NCI-H69 (cell line): ENCODE measurements at places on chromosomes 16 and 17.

DNA sequence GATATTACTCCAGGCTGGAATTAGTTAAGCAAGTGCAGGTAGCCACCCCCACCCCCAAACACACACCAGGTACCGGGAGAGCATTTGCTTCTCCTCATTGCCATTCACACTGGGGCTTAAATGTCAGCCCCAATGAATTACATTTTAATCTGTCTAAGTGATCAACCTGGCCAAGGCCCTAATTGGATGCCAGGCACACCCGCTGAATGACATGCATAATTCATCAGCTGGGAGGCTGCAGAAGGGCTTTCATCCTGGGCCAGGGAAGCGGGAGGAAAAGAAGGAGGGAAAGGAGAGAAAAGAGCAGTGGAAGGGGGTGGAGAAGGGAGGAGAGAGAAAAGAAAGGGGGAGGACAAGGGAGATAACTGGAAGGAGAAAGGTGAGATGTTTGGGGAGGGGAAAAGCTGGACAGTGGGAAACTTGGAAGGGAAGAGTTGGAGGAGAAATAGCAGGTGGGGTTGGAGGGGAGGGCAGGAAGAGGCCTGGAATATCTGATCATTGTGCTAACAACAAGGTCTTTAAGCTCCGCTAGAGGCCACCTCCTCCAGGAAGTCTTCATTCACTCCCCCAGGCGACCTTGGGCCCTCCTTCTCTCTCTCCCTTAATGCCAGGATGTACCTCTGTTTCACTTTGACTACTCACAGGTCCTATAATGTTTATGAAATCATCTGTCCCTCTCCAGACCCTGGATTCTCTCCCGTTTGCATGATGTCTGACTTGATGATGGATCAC is 40.1 kb upstream of the CES5A start:
- DNase-seq: peak; percentile 60

DNA sequence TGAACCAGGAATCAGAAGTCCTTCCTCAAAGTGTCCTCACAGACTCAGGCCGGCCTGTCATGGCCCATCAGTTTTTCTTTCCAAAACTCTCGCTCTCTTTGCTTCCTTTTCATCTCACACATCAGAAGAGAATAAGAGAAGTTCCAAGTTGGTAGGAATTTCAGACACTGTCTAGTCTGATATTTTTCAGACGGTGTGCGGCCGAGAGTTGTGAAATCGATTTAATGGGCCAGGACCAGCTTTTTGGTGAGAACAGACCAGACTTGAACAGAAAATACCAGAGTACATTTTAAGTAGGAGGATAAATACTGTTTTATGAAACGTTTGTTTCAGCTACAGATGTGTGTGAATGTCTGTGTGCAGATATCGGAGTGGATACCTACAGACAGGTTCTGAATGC is 24.8 kb upstream of the RCVRN start:
- no peak for DNase-seq

DNA sequence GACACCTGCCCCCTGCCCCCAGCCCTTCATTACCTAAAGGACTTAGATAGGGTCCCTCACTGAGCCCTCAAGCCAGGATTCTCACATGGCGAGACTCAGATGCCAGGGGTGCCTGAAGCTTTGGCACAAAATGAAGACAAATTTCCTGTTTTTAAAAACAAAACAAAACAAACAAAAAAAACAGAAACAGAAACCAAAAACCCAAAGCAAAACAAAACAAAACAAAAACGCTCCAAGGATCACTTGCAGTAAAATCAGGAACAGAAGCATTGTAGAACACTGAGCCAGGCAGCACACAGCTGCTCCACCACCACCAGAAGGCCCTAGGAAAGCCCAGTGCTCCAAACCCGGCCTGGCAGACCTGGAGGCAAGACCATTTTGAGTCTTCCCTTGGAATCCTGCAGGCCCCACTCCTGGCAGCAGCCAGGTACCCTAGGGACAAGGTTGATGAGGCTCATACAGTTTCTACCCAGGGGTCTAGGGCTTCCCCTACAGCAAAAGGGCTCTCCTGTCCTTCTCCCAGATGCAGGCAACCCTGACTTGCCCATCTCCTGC is 20.8 kb downstream of the MYO18A start:
- no peak for DNase-seq

- DNase-seq: no peak
These were observed 9.2 kb upstream of the TBX2 start for GRCh38 chr17:61390479-61390791.

DNA sequence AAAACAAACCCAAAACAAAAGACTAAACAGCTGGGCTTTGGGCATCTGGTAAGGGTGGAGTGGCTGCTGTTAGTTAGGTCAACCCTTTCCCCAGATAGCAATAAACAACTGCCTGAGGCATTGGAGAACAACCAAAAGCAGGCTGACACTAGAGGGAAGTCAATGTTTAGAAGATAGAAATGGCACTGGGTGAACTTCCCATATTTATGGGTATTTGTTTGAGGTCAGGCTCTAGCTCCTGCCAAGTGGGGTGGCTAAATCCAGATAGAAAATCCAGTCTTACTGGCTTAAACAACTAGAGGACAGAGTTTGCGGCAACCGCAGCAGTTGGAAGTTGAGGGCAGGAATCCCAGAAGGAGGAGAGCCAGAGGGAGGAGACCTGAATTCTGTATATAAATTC is 79.4 kb downstream of the SDK2 start:
- DNase-seq: peak; percentile 67

DNA sequence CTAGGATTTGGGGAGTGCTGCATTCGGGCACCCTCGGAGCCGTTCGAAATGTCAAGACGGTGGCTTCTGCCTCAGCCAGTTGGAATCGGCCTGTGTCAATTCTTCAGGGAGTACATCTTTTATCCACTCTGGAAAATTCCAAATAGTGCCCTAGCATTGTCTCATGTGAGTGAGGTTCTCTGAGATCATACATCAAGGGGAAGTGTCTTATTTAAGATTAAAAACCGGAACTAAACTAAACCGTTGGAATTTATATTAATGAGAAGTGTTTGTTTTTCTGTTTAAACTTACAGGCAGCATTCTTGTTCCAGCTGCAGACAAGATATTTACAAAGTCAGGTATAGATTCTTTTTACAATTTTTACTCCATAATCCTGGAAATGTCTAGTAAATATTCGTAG is 56.8 kb downstream of the SLC47A1 start:
- no peak for DNase-seq

DNA sequence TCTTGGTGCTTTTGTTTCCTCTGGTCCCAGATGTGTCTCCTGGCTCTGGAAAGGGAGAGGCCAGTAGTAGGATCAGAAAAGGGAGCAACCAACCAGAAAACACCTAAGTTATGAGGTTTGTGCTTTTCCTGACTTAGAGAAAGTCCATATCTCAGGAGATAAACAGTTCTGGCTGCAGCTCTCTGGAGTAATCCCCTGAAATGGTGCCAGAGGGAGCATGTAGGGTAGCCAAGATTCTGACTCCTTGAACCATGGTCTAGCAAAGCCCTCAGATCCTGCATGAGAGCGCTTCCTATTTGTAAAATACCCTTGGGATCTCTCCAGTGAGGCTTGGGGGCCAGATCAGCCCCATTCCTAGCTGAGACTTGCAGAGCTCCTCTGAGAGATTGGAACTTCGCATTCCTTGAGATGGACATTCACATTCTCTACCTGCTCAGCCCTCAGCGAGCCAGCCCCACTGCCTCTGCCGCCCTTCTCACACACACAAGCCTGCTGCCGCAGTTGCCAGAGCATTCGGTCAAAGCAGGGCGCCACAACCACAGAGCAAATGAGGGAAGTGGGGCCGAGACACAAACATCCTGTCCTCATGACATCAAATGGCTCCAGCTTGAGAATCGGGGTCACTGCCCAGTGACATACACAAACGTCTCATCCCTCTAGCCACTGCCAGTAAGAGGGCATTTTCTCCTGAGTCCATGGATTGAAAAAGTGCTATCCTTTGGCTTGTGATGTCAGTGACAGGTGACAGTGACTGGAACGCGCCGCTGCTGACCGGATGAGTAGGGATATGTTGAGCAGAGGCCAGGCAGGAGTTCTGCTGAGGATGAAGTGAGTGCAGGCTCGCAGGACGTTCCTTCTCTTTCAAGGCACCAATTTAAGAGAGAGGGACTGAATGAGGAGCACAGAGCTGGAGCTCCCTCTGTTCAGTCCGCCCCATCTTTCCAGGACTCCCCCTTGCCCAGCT is 5.0 kb downstream of the ABHD15 start:
- no peak for DNase-seq

DNA sequence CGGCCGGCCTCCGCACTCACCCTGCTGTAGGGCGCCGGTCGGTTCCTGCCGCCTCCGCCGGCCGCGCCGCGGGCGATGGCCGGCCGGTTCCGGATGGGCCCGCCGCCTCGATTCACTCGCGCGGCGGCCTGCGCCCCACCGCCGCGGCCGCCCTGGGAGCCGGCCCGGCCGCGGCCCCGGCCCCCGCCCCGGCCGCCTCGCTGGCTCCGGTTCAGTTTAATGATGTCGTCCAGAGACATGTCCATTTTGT is 158 bp downstream of the ALYREF start:
- no peak for DNase-seq

DNA sequence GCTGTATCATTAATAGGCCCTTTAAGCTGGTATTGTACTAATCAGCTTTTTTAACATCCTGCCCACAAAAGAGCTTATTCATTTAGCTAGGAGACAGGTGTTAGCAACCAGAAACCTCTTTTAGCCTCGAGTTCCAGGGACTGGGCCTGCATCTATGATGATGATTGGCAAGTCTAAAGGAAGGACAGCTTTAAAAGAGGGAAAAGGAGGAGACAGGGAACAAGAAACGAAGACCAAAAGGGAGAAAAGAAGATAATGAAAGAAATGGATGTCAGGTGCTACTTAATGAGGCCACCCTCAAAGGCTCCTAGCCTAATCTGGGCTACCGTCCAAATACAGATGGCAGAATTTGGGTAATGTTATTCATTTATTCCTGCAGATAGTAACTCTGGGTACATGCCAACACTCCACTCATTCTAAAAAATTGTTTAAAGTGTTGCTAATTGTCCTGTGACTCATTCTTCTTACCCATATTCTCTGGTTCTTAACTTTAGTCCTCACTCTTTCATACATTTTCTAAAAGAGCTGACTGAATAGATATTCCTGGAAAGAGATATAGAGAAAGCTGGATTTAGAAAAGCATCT is 18.7 kb upstream of the RFFL start:
- peak; percentile 90 for DNase-seq

DNA sequence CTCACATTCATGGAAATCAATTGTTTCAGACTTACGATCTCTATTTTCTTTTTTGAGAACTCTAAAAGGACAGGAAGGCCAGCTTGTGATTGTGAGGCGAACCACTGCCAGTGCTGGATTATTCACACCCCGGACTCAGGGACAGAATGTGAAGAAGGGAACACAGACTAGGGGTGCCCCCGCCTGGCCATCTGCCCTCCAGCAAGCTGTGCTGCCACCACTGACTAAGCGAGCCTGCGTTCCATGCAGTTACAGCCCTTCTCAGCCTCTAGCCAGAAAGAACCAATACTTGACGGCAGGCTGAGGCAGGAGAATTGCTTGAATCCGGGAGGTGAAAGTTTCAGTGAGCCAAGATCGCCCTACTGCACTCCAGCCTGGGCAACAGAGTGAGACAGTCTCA is 2.8 kb downstream of the HAGH start:
- no peak for DNase-seq

DNA sequence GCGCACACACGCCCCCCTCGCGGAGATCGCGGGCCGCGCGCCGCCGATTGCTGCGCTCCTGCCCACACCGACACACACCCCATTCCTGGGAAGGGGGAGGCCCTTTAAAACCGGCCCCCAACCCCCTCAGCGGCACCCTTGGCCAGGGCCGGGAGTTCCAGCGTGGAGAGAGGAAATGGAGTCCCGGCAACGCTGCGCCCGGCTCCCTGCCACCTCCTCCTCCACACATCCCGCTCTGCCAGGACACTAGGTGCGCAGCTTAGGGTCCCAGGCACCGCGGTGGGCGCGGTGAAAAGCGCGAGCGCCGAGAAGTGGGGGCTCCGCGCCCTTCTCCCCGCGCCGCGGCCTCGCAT is 397 bp downstream of the CDC42EP4 start:
- DNase-seq: no peak

GRCh38 chr17:74190807-74191406 is 12.6 kb upstream of the RPL38 start:
- peak; percentile 72 for DNase-seq

DNA sequence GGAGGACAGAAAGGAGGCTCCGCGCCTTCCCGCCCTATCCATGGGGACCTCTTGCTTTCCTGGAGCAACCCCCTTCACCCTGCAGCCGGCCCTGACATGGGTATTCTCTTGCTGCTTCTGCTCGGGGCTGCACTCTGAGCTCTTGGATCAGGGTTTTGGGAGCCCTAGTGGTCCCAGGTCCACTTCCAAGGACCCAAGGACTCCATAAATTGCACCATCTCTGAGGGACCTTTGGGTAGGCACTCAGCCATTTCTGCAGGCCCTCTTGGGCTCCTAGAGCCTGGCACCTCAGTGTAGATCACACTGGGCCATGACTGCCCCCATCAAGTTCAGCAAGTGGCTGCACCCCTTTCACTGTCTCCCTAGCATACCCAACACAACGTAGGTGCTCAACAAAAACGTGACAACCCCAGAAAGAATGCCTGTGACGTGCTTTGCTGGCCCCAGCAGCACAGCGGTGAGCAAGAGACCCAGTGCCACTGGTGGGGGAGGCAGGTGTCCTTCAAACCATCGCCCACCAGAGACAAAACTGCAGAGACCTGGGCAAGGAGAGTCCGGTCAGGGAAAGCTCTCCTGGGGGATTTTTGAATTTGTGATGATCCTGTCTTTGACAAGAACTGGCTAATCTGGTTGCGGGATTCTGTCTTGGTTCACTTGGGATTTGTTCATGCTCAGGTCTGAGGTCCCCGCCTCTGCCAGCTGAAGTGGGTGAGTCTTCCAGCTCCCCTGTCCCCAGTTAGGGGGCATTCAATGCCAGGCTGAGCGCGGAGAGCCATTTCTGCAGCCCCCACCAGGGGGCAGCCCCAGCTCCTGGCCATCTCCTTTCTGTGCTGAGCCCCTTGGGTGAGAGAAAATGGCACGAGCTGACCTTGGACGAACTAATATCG is 2.5 kb upstream of the RAB11FIP4 start:
- DNase-seq: peak; percentile 56

DNA sequence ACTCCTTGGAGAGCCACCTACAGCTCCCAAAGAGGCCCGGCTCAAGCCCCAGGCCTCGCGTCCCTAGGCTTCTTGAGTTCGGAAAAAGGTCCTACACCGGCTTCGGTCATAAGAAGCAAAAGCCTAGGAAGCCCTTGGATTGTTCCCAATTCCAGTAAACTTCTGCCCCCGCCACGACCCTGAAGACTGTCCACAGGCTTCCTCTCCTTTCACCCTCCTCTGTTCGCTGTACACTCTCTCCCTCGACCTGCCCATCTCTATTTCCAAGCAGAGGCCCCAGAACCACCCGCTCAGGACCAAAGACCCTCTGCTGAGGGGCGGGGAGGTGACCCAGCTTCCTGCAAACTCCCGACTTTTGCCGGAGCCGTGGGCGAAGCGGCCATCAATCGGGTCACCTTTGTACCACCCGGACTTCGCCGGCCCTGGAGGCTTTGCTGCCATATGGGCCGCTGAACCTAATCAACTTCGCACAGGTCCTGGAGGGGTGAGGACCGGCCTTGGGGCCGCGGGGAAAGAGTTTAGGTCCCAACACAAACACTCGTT is 2.7 kb downstream of the HOXB2 start:
- DNase-seq: peak; percentile 72

GRCh38 chr17:68248199-68248825 is 469 bp downstream of the AMZ2 start:
- DNase-seq: peak; percentile 80

GRCh38 chr17:40283662-40284061 is 4.0 kb upstream of the CDC6 start:
- DNase-seq: no peak
